ENCODE measurements at places on chromosomes 11 and 22. TPM values are rescaled to one million over a fixed set of nuclear protein-coding genes. Genes with fewer than 3 reads are reported as not detected.

CYTH4 gene
- total RNA-seq: not detected

MS4A1 gene
- total RNA-seq: not detected

PLEKHB1 gene
- 33.5 TPM for total RNA-seq

DUSP8 gene
- total RNA-seq: 0.51 TPM

SLC22A8 gene
- total RNA-seq: not detected

MS4A12 gene
- not detected for total RNA-seq

SCGB2A2 gene
- not detected for total RNA-seq

APOBEC3A gene
- not detected for total RNA-seq

ENTHD1 gene
- not detected for total RNA-seq

PITPNB gene
- total RNA-seq: 50.1 TPM

NAALAD2 gene
- total RNA-seq: 5.3 TPM

MFRP gene
- not detected for total RNA-seq

ABTB2 gene
- total RNA-seq: 32.7 TPM

OR51E2 gene
- not detected for total RNA-seq

DGAT2 gene
- total RNA-seq: 36.4 TPM

SPDYC gene
- not detected for total RNA-seq

VPREB1 gene
- total RNA-seq: not detected

MGAT3 gene
- total RNA-seq: 38.0 TPM

UBQLN3 gene
- total RNA-seq: 1.9 TPM

RBMXL2 gene
- total RNA-seq: 0.54 TPM

SCN3B gene
- 0.12 TPM for total RNA-seq

TMEM132A gene
- 154 TPM for total RNA-seq

KMT5B gene
- total RNA-seq: 36.7 TPM

ZNF215 gene
- total RNA-seq: 1.6 TPM

BLID gene
- total RNA-seq: 1.0 TPM

CDK2AP2 gene
- total RNA-seq: 78.0 TPM

CENATAC gene
- total RNA-seq: 78.2 TPM

TRIM6 gene
- 5.5 TPM for total RNA-seq

OR56B1 gene
- not detected for total RNA-seq

DERL3 gene
- total RNA-seq: 46.9 TPM

FGF19 gene
- total RNA-seq: not detected

GLYATL1 gene
- 1.3 TPM for total RNA-seq

TTC38 gene
- total RNA-seq: 76.2 TPM

KLHL35 gene
- total RNA-seq: 2.2 TPM

PDE2A gene
- total RNA-seq: 0.92 TPM

LRRC10B gene
- 0.60 TPM for total RNA-seq

SMC1B gene
- not detected for total RNA-seq

APBB1 gene
- 188 TPM for total RNA-seq

KRTAP5-11 gene
- not detected for total RNA-seq

Measured in cardiac muscle cell (in vitro differentiated cells and primary cell).